ENCODE measurements at places on chromosomes 2 and 18.
A peak's percentile ranks its signal among the peaks of the same experiment; 100 is the strongest.

DNA sequence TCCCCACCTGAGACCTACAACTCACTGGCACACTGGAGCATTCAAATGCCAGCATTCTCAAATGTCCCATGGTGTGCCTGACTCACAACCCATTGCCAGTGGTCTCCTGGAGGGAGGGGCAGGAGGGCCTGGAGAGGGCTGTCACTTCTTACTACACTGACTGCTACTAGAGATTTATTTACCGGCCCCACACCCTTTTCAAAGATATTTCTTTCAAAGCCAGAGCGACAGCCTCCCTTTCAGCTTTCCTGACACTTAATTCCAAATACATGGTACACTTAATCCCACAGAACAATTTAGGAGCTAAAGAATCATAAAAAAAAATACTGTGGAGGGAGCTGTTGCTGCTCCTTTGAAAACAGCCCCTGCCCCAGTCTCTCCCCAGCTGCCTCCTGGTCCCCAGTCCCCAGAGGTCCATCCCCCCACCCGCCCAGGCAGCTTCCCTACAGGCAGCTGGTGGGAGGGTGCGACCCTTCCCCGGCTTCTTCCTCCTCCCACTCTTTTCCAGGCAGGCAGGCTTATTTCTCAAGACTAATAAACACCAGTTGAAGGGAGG, 129.1 kb upstream of the SMAD2 start:
- DNase-seq = no peak

DNA sequence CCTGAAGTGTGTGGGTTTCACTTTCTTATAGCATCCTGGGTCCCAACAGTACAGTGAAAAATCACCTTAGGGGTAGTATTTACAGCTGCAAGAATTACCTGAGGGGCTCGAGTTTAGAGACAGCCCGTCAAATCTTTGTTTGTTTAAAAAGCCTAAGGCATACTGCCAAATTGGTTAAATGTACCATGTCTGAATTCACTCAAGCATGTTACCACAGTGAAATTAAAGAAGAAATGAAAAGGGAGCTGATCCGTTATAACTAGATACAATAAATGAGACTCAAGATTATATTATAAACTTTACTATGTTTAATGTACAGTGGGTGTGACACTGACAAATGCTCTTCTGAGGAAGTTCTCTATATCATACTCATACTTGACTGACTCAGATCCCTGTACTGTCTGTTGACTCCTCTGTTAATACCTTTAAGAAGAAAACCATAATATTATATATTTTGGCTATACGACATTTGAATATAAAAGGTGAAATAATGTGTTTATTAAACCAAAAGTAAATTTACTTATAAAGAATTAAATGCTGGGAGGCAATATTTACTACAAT, 107.3 kb downstream of the TMEFF2 start:
- no peak for DNase-seq

DNA sequence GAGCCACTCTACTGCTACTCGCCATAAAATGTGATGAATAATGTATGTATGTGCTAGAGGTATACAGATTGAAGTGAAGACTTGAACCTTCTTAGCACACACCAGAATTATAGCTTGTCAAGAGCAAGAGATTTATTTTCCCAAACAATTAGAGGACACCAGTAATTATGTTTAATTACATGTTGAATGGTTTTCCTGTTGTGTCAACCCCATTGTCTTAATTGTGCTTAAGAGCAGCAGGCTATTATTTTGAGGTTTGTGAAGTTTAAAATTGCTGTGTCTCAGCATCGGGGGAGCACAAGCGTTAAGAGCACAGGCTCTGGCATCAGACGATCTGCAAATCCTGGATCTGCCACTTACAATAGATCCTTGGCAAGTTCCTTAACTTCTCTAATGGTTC, 29.0 kb downstream of the KIF5C start:
- no peak for DNase-seq

DNA sequence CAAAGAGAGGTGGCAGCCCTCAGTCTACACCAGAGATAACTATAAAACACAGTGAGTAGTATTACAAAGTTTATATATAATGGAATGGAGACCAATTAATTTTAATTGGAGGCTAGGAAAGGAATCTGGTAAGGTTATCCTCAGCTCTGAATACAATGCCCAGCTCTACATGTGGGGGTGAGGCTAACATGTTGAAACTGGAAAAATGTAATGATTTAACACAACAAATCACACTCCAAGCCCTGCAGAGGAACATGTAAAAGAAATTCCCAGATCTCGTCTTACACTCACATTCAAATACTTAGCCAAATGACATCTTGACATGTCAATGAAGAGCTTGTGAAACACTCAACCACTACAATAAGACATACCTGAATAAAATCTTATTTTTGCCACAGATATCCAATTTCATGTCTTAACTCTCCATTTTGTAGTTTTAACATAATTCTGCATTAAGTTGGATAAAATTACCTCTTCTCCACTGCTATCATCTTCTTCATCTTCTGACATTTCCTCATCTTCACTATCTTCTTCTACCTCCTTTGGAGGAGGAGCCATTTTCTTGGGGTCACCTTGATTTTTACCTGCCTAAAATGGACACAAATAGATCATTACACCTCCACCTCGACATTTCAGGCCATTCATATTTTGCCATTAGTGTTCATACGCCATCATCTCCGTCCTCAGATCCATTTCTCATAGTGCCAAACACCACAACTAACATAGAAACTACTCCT, 1.4 kb downstream of the NCL start:
- no peak for DNase-seq

GRCh38 chr2:119857742-119858141, 98.0 kb downstream of the PTPN4 start:
- no peak for DNase-seq

- DNase-seq = no peak
Observed at GRCh38 chr2:237614151-237614720, 13.2 kb upstream of the LRRFIP1 start.

DNA sequence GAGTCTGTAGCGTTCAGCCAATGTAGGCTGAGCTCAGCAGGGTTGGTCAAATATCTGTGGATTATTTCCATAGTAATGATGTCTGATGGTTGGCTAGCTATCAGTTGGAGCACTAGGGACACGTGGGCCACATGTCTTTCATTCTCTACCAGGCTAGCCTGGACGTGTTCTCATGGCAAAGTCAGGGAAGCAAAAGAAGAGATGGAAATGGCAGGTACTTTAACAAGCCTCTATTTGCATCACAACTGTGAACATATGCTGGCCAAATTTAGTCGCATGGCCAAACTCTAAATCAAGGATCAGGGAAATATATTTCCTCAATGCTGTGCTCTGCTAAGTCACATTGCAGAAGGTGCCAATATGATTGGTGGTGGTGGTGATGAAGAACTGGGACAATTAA, 371.6 kb upstream of the CHST9 start:
- no peak for DNase-seq

DNA sequence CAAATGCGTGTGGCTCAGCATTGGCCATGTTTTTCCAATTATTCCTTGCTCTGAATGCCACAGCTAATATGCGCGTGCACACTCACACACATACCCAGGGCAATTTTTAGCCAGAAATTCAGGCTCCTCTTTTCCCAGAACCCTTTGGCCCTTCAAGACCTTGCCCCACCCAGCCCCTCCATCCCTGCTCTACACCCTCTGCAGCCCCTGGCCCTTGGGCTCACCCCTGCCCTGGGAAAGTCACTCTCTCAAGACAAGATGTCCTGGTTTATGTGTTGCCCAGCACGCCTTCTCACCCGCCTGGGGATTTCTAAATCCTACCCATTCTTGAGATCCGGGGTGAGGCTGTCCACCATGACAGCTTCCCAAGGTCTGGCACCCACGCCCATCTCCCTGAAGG, 319.7 kb downstream of the CYP26B1 start:
- no peak for DNase-seq

DNA sequence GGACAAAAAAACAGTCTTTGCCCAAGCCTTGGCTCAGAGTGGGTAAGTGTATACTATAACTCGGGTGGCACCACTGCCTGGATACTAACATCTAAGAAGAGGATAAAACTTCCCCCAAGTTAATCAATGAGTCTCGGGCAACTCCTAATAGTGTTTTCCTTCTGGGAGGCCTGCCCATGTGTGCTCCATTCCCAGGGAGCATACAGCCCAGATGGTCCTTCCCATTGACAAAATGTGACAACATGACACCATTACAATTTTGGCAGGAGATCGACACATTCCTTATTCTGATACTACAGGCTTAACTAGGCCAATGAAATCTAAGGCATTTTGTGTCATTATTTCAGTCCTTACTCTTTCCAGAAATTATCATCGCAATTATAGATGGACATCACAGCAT, 52.7 kb upstream of the CRIM1 start:
- DNase-seq = no peak

- DNase-seq = no peak
Observed at GRCh38 chr2:110860630-110861029, 128.3 kb downstream of the ACOXL start.

DNA sequence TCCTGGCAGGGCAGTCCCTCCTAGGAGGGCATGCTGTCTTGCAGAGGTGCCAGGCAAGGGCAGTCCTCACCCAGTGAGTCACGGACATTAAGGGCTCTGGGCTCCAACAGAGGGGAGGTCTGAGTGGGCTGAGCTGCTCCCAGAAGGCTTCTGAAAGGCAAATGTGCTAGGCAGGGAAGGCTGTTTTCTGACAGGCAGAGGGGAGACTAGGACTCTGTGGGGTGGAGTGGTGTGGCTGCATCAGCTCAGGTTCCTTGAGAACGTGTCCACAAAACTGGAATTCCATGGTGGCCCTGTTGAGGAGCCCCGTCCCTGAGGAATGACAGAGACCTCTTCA, 283.5 kb downstream of the MYCN start:
- no peak for DNase-seq

DNA sequence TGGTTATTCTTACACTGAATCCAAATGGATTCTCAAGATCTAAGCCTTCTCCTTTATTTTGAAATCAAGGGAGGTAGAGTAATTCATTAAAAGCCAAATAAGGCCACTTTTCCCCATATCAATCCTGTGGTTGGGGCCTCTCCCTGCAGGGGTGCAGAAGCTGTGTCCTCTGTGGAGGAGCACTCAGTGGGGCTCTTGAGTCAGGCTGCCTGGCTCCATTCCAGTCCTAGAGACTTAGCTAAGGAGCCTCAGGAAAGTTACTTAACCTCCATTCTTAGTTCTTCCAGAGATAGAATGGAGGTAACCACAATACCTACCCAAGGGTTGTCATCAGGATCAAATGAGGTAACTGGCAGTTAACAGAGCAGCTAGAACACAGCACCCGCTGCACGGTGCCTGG, 564.3 kb downstream of the CMPK2 start:
- no peak for DNase-seq

- DNase-seq = no peak
Observed at GRCh38 chr2:127651971-127652550, 6.1 kb downstream of the GPR17 start.

GRCh38 chr18:13464432-13465123, 246.0 kb downstream of the LDLRAD4 start:
- peak; percentile 40 for DNase-seq

DNA sequence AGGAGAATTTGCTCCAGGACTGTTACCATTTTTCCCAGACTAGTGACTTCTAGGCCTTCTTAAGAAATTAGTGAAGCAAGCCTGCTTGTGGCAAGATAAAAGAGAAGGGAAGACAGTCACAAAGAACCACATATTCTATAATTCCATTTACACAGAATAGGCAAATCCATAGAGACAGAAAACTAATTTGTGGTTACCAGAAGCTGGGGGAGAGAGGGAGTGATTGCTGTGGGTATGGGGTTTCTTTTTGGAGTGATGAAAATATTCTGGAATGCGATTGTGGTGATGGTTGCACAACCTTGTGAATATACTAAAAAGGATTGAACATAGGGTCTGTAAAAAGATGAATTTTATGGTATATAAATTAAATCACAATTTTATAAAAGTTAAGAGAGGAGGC, 37.5 kb upstream of the SIX2 start:
- no peak for DNase-seq

DNA sequence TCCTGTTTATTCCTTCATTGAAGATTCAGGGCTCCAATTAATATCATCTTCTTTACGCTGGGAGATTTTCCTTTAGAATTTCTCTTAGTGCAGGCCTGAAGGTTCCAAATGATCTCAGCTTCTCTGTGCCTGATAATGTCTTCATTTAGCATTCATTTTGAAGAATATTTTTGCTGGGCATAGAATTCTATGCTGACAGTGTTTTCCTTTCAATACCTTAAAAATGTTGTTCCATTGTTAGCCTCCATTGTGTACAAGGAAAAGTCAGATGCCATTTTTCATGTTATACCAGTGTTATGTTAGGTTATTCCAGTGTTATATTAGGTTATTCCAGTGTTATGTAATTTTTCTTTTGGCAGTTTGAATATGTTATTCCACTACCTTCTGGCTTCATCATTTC, 14.9 kb upstream of the OR6B3 start:
- no peak for DNase-seq

GRCh38 chr18:60053747-60054304, 154.0 kb downstream of the PMAIP1 start:
- DNase-seq = no peak

DNA sequence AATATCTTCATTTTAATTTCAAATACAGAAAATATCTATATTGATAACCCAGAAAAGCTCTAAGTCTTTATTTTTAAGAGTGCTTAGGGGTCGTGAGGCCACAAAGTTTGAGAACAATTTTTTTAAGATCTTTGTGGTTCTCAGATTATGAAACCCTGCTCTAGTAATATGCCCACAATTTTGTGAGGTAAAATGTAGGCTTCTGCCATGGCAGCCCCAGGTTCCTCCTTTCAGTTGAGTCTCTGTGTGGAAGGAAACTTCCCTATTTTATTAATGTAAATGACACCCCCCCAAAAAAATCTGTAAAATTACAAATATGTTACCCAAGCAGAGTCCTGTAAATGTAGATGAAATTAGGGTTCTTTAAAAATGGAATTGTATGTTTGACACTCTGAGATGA, 600.5 kb downstream of the SATB2 start:
- DNase-seq = no peak

DNA sequence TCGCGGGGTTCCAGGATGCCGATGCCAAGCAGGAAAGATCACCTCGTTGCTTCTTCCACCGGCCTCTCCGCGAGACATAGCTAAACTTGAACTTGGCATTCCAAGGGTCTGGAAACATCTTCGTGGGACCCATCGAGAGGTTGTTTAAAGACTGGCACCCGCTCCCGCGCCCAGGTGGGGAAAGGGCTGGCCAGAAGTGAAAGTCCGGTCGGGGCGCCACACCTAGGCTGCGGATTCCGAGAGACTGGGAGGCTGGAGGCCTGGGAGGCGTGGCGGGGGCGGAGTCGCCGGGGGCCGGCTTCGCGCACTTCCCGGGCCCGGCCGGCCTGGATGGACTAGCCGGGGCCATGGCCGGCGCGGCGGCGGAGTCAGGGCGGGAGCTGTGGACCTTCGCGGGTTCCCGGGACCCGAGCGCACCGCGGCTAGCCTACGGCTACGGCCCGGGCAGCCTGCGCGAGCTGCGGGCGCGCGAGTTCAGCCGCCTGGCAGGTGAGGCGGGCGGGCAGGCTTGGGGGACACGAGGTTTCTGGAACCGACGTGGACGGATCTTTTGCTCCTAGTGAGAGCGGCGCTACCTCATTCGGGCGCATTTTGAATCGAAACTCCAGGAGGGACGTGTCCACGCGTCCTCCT, at the start of gene MOCOS:
TSS of gene MOCOS (plus strand) at position 305 of the 633 bp plus-strand sequence. CDS start at position 348, 43 bp downstream.
- DNase-seq = no peak

DNA sequence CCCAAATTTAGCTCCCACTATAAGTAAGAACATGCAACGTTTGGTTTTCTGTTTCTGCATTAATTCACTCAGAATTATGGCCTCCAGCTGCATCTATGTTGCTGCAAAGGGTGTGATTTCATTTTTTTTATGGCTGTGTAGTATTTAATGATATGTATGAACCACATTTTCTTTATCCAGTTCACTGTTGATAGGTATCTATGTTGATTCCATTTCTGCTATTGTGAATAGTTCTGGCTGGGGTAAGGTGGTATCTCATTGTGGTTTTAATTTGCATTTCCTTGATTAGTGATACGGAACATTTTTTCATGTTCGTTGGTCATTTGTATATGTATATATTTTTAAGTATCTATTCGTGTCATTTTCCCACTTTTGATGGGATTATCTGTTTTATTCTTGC, 674.3 kb downstream of the NUP35 start:
- no peak for DNase-seq

Measured in stimulated activated CD8-positive, alpha-beta memory T cell treated with anti-CD3 and anti-CD28 coated beads, Interleukin-7, amount 100 ng/mL, for 24 hours (primary cell).